ENCODE measurements at places on chromosomes 16 and 17.

DNA sequence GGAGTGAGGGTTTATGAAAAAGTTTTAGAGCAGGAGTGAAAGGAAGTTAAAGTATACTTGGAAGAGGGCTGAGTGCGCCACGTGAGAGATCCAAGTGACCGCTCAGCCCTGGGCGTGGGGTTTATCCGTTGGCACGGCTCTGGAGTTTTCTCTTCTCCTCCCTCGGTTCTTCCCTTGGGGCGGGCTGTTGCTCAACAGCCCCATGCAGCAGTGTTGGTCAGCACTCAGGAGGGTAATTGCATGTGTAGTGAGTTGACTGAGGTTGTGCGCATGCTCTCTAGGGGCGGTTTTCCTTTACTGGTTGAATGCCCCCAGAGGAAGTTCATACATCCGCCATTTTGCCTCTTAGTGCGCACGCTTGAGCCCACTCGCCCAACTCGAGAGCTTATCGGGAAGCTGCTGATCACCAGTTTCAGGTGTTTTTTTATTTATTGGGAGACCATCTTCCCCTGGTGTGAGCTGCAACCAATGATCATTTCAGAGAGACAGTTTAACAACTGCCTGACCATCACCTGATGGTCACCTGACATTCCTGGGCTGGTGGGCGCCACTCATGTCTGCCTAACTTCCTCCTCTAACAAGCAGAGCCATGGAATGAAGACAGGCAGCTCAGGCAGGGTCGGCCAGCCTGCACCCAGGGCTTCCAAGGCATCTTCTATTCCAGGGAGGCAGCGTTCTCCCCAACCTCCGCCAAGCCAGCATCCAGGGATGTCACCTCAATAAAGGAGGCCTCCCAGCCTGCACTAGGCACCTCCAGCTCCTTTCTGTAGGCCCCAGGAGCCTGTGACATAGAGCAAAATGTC is 41.3 kb upstream of the DNAH17 start:
- DNase-seq, result no peak

GRCh38 chr17:43810226-43810715 is 22.7 kb downstream of the MPP3 start:
- no peak for DNase-seq

DNA sequence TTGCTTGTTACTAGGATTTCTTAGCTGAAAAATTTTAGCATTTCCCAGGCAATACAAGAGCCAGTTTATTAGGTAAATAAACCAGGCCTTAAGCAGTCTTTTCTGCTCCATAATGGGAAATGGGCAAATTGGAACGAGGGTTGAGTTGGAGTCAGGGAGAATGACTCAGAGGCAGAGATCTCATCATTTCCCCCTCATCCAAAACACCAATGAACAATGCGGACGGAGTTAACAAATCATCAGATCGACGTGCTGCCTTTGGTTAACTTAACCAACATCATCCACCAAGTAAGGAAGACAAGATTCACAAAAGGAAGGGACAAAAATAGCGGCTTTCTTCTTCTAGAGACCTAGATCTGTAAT is 243.5 kb downstream of the STX8 start:
- no peak for DNase-seq

GRCh38 chr17:80257716-80258213 is 2.9 kb upstream of the RNF213 start:
- no peak for DNase-seq

DNA sequence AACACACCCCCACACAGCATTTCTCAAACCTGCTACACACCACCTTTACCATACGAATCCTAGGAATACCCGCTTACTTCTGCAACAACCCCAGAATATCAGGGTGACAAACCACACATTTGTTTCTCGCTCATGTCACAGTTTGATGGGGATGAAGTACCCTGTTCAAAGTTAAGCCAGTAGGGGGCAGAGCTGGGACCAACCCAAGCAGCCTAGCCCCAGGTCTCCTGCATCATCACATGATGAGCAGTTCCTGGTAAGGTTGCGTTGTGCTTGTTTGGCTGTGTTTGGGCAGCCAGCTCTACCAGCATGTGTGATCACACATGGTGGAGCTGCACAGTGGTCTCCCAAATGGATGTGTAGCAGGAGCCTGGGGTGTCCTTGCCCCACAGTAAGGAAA is 103.6 kb upstream of the C16orf82 start:
- no peak for DNase-seq
